ENCODE measurements at places on chromosomes 3 and 15.

DNA sequence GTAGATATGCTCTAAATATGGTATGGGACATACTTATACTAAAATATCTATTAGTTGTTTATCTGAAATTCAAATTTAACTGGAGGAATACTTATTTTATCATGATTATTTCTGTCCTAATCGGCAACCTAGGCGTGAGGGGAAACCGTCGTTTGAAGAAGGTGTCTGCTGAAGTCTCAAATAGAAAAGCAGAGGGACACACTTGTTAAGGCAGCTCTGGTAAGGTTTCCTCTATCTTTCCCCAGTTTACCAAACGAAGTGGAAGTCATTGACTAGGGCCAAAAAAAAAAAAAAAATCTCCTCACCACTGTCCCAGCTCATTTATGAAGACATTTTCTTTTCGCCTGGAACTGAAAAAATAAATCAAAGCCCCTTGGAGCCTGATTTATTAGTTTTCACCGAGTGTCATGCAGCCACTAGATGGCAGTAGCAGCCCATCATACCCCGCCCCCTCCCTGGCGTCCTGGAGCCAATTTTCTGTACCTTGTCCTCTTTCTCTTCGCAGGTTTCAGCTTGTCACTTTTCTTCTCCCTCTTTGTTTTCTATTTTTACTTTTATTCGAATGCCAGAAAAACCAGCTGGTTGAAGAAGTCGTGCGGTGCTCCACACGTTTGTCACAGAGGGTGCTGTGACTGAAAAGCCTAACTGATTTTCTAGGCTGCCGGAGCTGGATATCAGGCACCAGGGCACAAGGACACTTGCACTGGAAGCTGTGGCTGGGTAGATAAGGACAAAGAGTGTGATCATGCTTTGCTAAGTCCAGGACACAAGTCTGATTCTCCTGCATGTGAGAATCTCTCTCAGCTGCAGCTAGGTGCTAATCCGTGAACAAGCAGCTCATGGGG, 238.7 kb downstream of the ZPLD1 start:
- DNase-seq, result peak; percentile 64

DNA sequence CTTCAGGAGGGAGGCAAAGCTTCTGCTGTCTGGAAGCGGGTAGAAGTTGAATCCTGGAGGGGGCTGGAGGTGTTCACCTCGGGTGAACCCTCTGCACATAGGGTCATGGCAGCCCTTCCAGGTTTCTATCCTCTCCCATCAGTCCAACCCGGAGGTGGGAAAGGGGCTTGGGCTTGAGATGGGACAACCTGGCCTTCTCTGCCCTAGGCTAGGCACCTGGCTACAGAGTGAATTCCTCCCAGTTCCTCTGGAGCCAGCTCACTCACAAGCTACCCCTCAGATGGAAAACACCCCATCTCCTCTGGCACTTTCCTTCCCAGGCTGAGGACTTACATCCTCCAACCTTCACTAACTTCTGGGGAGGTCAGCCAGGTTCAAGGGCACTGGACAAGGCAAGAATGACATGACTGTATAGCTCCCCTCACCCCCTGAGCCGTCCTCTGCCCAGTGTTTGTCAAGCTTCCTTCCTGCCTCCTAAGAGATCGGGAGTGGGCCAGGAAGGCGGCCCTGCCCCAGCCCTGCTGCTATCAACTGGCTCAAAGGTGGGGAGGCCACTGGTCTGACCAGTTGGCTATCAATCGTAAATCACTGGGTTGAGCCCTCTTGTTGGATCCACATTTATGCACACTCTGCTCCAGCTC, 45.8 kb downstream of the KLF15 start:
- DNase-seq, result no peak

DNA sequence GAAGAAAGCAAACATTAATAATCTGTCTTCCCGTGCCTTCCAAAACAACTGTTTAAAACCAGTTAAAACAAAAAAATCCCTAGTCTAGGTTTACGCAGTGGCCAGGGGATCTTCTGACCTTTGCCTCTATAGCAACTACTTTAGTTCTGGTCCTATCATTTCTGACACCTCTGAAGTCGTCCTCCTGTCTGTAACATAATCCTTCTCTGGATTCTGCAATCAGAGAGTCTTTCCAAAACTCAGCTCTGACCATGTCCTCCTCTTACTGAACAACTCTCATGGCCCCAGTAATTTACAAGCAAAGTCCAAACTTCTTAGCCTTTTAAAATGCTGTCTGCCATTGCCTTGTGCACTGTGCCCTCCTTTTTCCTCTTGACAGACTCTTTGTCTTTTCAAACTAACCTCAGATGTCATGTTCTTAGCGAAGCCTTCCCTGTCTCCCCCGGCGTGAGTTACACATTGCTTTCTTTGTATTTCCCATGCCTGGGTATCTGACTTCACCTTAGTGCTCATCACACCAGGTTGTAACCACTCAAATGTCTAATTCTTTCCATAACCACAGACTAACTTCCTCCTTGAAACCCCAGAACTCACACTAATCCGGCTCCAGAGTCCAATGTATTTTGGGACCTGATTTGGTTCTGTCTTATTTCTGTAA, 105.2 kb upstream of the BNIP2 start:
- no peak for DNase-seq

- no peak for DNase-seq
Measured at GRCh38 chr3:195805181-195805580, 6.5 kb downstream of the MUC4 start.

DNA sequence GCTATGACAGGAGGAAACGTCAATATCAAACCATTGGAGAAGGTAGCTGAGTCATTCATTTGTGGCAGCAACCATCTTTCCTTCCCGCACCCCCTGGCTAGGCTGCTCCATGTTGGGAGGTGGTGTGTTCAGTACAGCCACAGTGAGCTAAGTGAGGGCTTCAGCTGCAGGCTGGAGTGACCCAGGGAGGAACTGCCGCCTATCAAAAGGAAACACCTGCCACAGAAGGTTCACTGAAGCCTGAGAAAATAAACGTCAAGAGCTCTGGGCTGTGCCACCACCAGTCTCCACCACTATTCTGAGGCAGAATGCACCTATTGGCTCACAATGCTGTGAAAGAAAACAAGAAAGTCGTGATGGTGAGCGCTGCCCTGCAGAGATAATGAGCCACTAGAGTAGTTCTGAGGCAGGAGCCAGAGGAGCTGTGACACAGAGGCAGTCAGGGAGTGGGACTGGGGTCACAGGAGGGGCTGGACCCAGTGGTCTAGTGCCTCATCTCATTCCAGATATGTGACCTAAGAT, 34.8 kb upstream of the CD47 start:
- DNase-seq, result peak; percentile 33

GRCh38 chr3:159821110-159821509, 167.5 kb upstream of the IL12A start:
- no peak for DNase-seq

GRCh38 chr3:109927161-109927560, 589.8 kb upstream of the DPPA4 start:
- no peak for DNase-seq

DNA sequence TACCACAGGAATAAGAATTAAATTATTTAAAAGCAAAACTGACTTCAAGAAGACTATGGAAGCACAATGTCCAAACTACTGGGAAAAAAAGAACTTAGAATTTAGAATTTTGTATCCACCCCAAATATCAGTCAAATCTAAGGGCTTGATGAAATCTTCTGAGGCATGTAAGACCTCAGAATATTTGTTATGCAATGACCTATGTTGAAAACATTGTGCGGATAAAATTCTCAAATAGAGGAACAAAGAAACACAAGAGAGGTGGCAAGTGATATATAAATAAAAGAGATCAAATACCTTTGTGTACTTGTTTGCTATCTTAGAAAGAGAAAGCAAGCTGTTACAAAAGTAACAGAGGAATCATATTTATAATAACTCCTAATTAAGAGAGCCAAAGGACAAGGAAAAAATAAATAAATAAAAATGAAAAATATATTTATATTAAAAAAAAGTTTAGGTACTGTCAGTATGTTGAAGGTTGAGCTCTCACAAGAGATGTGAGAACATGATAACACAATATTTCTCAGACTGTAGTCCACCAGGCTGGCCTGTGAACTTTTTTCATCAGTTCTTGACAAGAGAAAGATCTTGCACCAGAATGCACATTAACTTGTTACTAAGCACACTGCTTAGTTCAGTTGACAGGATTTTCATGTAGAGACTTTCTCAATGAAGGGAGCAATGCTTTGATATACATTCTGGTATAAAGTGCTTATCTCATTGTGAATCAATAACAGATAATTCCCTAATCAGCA, 50.0 kb downstream of the CPA3 start:
- no peak for DNase-seq

DNA sequence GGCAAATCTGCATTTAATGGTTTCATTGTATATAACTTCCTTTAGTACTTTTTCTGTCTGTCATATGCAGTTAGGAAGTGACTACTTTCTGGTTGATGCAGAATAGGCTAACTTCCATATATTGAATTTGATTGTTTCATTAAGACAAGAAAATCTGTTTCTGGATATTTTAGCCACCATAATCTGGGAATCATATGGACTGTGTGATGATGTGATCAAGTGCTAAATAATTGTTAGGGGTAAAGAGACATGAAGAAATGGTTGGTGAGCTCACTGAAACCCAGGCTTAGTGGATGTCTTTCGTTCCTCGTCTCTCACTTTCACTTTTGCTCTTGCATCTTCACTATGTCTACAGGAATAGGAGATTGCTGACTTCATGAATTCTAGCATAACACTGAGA, 3.5 kb upstream of the MNS1 start:
- no peak for DNase-seq

DNA sequence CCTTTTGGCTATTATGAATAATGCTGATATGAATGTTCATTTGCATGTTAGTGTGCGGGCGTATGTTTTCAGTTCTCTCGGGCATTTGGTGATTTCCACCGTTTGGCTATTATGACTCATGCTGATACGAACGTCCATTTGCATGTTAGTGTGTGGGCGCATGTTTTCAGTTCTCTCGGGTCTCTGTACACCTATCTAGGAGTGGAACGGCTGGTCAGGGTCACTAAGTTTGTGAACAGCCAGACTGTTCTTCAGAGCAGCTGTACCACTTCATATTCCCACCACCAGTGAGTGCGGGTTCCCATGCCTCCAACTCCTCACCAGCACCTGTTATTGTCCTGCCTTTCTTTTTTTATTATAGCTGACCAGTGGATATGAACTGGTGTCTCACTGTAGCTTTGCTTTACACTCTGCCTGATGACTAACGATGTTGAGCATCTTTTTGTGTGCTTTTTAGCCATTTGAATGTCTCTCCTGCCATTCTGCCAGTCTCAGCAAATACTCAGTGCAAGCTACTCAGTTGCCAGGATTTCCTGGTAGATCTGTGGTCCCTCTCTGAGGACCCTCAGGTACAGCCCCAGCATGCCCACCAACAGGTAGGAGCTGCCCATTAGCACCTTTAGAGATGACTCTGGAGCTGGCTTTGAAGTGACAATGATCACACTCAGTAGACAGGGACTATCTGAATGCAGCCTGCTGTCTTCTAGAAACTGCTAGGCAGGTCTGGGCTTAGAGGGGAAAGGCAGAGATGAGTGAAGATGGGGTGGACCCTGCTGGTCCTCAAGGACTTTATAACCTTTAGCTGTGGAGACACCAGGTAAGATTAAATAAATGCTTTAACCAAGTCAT, 141.1 kb downstream of the XXYLT1 start:
- DNase-seq, result peak; percentile 25

- no peak for DNase-seq
Measured at GRCh38 chr3:77513542-77513941, 473.6 kb downstream of the ROBO2 start.
